ENCODE measurements at places on chromosomes 7 and 10.
A peak's percentile ranks its signal among the peaks of the same experiment; 100 is the strongest.

GRCh38 chr7:116423499-116423898, 76.0 kb upstream of the CAV2 start:
- no peak for DNase-seq

DNA sequence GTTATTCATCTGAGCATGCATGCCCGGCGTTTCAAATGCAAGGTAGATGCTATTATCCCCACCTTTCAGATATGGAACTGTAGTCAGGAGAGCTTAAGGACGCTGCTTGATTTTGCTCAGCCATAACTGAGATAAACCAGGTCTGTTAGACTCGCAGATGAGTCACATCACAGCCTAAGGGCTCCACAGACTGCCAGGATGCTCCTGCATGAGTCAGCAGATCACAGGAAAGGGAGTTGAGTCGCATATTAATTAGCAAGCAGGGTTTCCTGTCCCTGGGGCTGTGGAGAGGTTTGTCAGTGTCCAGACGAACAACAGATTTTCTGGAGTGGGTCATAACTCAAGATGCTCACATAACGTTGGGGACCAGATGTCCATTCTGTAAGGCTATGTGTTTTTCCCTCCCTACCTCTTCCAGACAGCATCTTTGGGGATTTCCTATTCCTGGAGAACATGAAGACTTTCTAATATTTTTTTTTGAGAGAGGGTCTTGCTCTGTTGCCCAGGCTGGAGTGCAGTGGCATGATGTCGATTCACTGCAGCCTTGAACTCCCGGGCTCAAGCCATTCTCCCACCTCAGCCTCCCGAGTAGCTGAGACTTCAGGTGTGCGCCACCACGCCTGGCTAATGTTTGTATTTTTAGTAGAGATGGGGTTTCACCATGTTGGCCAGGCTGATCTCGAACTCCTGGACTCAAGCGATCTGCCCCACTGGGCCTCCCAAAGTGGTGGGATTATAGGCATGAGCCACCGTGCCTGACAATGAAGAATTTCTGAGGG, 36.7 kb downstream of the PFKFB3 start:
- peak; percentile 16 for DNase-seq

DNA sequence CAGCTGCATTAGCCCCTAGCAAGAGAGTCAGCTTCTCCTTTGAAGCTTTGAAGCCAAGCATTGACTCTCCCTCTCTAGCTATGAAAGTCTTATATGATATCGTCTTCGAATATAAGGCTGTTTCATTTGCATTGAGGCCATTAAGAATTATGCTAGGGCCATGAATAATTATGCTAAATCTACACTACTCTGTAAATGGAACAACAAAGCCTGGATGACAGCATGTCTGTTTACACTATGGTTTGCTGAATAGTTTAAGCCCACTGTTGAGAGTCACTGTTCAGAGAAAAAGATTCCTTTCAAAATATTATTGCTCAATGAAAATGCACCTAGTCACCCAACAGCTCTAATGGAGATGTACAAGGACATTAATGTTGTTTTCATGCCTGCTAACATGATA, 52.8 kb downstream of the ZNF438 start:
- DNase-seq = no peak

DNA sequence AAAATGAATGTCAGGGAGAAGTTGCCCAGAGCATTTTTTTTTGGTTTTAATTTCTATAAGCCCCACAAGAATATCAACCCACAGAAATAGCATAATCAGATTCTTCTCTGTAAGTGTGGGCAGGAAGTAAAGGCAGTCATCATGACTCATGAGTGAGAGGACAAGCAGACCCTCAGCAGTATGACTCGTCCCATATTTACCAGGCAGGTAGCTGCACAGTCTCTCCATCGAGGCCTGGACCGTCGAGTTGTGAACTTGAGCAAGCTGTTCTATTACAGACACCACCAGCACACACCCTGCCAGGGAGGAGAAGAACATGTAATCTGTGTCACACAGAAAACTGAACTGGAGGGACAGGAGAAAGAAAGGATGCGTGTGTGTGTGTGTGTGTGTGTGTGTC, 37.8 kb downstream of the AOAH start:
- DNase-seq = no peak

DNA sequence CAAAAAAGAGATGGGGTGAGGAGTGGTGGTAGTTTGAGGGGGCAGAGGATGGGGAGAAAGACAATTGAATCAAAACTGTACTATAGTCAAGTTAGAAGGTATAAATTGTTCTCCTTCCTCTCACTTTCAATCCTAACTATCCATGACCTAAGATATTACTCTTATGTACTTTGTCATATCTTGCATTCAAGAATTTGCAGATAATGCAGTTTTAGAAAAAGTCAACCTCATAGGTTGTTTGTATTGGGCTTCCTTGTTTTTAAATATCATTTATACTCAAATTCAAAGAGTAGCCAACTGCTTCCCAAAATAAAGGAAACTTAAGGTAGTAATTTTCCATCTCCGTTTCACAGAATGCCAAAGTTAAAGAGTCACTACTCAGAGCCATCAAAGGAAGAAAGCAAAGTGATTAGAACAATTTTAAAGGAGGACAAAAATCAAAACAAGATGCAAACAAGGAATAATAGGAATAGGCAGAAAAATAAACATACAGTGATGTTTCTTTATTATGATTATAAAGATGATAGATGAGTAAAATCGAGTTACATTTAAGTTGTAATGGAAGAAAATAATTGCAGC, 32.7 kb downstream of the MET start:
- DNase-seq = no peak

DNA sequence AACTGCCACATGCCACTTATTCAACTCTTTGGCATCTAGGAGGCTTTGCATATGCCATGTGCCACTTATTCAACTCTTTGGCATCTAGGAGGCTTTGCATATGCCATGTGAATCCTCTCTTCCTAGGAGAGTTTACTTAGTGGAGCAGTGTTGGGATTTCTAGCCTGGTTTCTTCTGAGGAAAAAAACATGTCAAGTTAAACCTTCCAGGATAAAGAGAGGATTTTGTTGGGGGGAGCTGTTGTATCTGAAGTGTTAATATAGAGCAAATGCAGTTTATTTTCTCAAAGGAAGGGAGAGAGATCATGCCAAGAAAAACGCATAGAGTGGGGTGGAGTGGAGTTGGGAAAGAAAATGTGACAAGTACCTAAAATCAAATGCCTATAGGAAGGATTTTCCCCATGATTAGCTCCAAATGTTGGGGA, 91.5 kb downstream of the MCU start:
- no peak for DNase-seq

- no peak for DNase-seq
These were observed 513 bp downstream of the ODAD2 start for GRCh38 chr10:27998178-27998953.
